ENCODE measurements at places on chromosomes 4 and X.

- H3K27ac ChIP-seq, result no peak overlapping the region
- no peaks in the 10 kb centered on the region for H3K36me3 ChIP-seq
- no peak for DNase-seq
- H3K27me3 ChIP-seq, result no peaks in the 10 kb centered on the region
- H3K4me1 ChIP-seq, result no peaks in the 10 kb centered on the region
- H3K4me3 ChIP-seq, result no peak overlapping the region
Measured at GRCh38 chr4:129682586-129682985, 586.6 kb downstream of the C4orf33 start.

DNA sequence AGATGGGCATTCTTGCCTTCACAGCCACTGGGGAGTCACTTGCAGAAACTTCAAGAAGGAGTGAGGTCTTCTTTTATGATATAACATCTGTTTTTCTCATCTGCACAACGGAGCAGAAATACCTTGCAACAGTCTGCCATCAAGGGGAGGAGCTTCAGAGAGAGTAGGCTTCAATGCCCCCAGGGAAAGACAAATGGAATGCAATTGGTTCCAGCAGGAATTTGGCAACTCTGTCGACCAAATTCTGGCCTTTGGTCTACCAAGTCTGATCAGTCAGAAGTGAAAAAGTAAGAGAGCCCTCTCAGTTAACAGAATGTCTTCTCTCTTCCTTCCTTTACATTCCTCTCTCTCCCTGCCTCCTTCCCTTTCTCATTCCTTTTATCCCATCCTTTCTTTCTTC, 229.3 kb downstream of the IDS start:
- H3K4me3 ChIP-seq, result no peak overlapping the region
- H3K4me1 ChIP-seq, result no peaks in the 10 kb centered on the region
- no peak overlapping the region for H3K27ac ChIP-seq
- no peak for DNase-seq

DNA sequence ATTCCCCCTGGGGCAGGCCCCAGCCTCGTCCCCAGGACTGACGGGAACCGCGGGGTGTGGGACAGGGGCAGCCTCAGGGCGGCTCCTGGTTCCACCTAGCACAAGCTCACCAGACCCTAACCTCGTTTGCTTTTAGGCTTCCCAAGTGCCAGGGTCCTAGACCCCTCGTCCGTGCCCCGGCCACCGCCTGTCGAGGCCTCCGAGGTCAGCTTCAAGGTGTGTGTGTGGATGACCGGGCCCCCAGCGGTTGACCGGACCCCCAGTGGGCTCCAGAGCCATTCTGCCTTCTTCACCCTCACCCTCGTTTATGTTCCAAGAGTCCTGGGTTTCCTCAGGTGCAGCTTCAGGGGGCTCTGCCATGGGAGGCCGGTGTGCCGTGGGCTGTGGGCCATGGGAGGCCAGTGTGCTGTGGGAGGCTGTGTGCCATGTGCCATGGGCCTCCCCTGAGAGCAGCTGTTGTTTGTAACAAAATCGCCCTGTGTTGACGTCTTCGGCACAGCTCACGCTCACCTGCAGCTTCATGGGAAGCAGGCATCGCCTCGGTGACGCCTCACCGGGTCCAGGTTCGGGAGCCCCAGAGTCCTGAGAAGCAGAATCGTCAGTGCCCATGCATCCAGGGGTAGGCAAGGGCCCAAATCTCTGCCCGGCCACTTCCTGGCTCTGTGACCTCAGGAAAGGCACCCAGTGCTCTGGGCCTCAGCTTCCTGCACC, 43.0 kb upstream of the HMX1 start:
- H3K36me3 ChIP-seq, result no peaks in the 10 kb centered on the region
- peaks cover 54% of the 10 kb centered on the region for H3K27me3 ChIP-seq
- DNase-seq, result no peak

GRCh38 chr4:135240796-135241195, 1039.2 kb upstream of the PABPC4L start:
- no peaks in the 10 kb centered on the region for H3K36me3 ChIP-seq
- H3K4me3 ChIP-seq, result no peak overlapping the region
- no peaks in the 10 kb centered on the region for H3K27me3 ChIP-seq

- DNase-seq, result peak; percentile 52
- H3K27me3 ChIP-seq, result no peaks in the 10 kb centered on the region
- no peak overlapping the region for H3K27ac ChIP-seq
Measured at GRCh38 chrX:154549766-154550165, 2.3 kb downstream of the IKBKG start.

GRCh38 chr4:135277980-135278315, 1076.4 kb upstream of the PABPC4L start:
- H3K27me3 ChIP-seq, result no peaks in the 10 kb centered on the region
- H3K27ac ChIP-seq, result peak overlapping the region; percentile 15
- DNase-seq, result no peak
- H3K36me3 ChIP-seq, result no peaks in the 10 kb centered on the region
- H3K4me1 ChIP-seq, result no peaks in the 10 kb centered on the region
- H3K4me3 ChIP-seq, result no peak overlapping the region

DNA sequence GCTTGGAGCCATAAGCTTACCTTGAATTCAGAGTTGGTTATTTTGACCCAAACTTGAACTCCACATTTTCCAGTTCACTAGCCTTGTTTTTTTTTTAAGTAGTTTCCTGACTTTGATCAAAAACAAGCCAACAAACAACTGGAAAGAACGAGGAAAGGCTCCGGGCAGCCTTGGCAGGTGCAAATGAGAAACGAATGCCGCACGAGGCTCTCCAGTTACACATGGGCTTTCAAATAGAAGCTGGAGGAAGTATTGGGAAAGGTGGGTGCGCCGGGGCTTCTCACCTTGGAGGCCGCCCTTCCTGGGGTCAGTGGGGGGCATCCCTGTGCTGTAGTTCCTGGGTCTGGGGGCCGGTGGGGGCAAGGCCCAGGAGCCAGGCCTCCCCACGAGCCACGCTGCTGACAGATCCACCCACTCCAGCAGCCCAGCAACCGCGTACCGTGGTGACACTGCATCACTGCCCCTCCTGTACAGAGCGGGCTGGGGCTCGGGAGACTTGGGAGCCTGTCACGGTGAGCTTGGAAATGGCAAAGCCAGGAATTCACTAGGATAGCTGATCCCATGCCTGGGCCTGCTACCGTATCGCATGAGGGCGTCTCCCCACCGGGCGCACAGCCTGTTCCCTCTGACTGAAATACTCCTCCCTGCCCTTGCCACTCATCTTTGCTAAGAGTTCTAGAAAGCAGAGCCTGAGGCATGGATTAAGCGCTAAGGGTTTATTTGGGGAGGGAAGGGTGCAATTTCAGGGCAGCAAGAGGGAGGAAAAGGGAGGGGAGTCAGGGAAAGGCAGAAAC, 50.9 kb upstream of the ADRA2C start:
- H3K27ac ChIP-seq, result no peak overlapping the region
- no peaks in the 10 kb centered on the region for H3K36me3 ChIP-seq
- no peak overlapping the region for H3K4me3 ChIP-seq
- DNase-seq, result no peak
- peaks cover 13% of the 10 kb centered on the region for H3K4me1 ChIP-seq
- H3K27me3 ChIP-seq, result no peaks in the 10 kb centered on the region

DNA sequence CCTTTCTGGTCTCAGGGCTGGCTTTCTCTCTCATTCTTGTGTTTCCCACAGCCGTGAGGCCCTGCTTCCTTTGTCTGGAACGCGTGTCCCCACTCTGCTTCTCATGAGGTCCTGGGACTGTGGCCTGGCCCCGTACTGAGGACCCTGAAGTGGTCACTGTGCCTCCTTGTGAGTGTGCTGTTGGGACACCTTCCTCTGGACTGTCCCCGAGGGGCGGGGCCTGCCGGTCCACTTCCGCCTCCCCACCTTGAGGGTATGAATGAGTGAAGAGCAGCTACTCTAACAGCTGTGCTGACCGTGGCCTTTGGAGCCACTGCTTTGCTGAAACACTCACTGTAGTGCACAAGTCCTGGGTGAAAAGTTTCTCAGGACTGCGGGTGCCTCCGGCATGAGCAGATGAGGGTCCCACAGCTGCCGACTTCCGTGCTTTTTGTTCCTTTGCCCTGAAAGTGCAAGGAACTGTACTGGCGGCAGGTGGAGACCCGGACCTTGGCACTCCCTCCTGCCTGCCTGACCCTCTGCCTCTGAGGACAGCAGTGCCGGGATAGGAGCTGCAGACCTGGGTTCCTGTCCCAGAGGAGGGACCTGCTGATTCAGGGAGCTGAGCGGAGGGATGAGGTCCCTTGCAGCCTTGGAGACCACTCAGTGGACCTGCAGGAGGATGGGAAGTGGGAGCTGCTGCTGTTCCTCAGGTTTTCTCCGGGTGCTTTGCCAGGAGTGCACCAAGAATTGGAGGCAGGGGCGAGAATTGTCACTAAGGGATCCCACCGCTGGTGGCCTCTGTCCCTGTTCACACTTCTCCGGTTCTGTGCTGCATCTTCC, 38.0 kb downstream of the HTT-AS start:
- H3K36me3 ChIP-seq, result no peaks in the 10 kb centered on the region
- H3K27me3 ChIP-seq, result no peaks in the 10 kb centered on the region
- H3K4me1 ChIP-seq, result no peaks in the 10 kb centered on the region
- no peak overlapping the region for H3K27ac ChIP-seq
- no peak overlapping the region for H3K4me3 ChIP-seq
- no peak for DNase-seq

DNA sequence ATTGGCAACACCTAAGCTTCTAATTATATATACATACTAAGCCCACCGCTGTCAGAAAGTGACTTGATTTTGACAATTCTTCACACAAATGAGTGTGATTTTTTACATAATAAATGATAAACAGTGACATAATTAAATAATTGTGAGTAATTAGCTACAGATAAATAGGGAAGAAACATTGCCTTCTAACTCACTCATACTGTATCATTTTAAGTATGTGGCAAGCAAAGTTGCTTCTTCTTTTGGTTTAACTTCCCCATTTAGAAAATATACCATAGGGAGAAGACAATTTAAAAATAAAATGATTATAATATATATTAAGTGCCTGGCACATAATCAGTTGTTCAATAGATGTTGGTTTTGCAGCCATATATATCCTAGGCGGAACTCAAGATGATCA, 644.2 kb downstream of the FSTL5 start:
- DNase-seq, result no peak
- H3K4me3 ChIP-seq, result no peak overlapping the region
- H3K36me3 ChIP-seq, result no peaks in the 10 kb centered on the region
- no peak overlapping the region for H3K27ac ChIP-seq
- no peaks in the 10 kb centered on the region for H3K4me1 ChIP-seq

DNA sequence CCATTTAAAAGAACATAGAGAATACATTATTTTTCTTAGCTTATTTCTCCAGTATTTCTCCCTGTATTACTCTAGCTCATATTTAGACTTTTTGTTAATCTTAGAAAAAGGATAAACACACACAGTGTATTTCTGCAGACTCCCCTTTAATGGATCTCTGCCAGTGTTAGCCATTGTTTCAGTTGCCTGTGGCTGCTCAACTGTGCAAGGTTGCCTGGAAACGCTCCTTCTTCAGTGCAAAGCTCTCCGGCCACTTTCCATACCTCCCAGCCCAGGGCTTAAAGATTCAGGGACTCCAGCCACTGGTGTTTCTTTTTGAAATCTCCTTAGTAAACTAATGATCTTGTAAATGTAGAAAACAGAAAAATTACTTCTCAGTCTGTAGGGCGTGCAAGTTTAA, 104.9 kb downstream of the SLIT2 start:
- H3K36me3 ChIP-seq, result no peaks in the 10 kb centered on the region
- no peak overlapping the region for H3K4me3 ChIP-seq
- peaks cover 1% of the 10 kb centered on the region for H3K4me1 ChIP-seq

DNA sequence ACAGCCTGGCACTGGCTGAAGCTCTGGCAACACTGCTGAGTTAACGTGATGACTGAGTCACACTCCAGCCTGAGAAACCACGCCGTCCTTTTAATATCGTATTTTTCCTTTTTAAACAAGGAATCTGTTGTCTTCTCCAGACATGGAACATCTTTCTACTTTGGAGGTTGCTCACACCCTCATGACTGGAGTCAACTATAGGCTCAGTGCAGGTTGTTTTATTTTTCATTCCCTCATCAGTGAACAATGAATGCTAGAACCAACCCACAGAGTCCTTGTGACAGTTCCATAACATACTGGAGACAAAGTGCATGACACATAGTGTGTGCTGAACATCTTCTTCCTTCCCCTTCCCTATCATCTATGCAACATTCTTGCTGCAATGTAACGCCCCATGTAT, 76.8 kb upstream of the CPEB2 start:
- DNase-seq, result no peak
- H3K27ac ChIP-seq, result no peak overlapping the region
- no peaks in the 10 kb centered on the region for H3K36me3 ChIP-seq
- no peaks in the 10 kb centered on the region for H3K4me1 ChIP-seq
- no peaks in the 10 kb centered on the region for H3K27me3 ChIP-seq

DNA sequence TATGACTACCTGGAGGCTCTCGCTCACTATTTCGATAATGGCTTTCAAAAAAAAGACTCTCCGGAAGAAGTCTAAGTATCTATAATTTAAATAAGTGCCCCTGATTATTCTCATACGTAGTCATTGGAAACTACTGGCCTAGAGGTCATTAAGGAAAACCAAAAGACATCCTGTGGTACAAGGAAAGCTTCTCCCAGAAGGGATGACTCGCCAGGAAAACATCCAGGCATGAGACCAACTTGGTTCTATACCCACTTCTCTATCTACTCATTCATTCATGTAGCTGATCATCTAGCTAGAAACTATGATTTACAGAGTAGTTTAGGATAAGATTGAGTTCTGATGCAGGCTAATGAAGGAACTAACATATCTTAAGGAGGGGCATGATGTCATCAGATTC, 37.7 kb downstream of the SOX3 start:
- H3K27me3 ChIP-seq, result no peaks in the 10 kb centered on the region
- no peak overlapping the region for H3K4me3 ChIP-seq
- DNase-seq, result no peak

DNA sequence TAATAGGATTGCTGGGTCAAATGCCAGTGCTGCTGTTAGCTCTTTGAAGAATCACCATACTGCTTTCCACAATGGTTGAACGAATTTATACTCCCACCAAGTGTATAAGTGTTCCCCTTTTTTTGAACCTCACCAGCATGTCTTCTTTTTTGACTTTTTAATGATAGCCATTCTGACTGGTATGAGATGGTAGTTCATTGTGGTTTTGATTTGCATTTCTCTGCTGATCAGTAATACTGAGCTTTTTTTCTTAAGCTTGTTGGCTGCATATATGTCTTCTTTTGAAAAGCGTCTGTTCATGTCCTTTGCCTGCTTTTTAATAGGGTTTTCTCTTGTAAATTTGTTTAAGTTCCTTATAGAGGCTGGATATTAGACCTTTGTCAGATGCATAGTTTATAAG, 14.8 kb downstream of the USP38 start:
- no peaks in the 10 kb centered on the region for H3K27me3 ChIP-seq
- no peak for DNase-seq
- no peaks in the 10 kb centered on the region for H3K4me1 ChIP-seq
- H3K27ac ChIP-seq, result no peak overlapping the region
- H3K4me3 ChIP-seq, result no peak overlapping the region
- peaks cover 82% of the 10 kb centered on the region for H3K36me3 ChIP-seq

GRCh38 chr4:15149839-15150592, 147.7 kb downstream of the CPEB2 start:
- peak overlapping the region; percentile 76 for H3K27ac ChIP-seq
- no peaks in the 10 kb centered on the region for H3K27me3 ChIP-seq
- H3K4me1 ChIP-seq, result peaks cover 17% of the 10 kb centered on the region
- no peak overlapping the region for H3K4me3 ChIP-seq
- H3K36me3 ChIP-seq, result no peaks in the 10 kb centered on the region
- peak; percentile 77 for DNase-seq

- no peak overlapping the region for H3K27ac ChIP-seq
- no peak overlapping the region for H3K4me3 ChIP-seq
- H3K4me1 ChIP-seq, result peaks cover 2% of the 10 kb centered on the region
- H3K27me3 ChIP-seq, result no peaks in the 10 kb centered on the region
Measured at GRCh38 chrX:38887222-38887621, 86.0 kb downstream of the MID1IP1 start.

Data from mesenchymal stem cell (in vitro differentiated cells and primary cell).